Midbrain (tissue), 1 donor: ENCODE measurements at places on chromosomes 7 and 10.

GRCh38 chr10:54749623-54750022, 51.4 kb downstream of the PCDH15 start:
- no peak for DNase-seq

DNA sequence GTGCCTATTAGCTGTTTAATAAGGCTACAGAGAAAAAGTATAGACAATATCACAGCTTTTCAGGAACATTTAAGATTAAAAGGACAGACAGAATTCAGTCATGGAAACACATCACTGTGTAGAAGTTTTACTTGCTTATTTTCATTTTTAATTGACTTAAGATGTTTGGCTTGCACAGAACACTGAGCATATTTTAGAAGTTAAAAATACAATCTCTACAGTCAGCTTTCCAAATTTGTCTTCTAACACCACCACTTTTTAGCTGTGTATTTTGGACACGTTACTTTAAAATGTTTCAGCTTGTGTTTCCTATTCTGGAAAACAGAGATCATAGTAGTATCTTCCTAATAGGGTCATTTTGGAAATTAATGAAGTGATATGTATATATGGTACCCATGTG, 11.8 kb downstream of the CFAP69 start:
- DNase-seq: no peak

DNA sequence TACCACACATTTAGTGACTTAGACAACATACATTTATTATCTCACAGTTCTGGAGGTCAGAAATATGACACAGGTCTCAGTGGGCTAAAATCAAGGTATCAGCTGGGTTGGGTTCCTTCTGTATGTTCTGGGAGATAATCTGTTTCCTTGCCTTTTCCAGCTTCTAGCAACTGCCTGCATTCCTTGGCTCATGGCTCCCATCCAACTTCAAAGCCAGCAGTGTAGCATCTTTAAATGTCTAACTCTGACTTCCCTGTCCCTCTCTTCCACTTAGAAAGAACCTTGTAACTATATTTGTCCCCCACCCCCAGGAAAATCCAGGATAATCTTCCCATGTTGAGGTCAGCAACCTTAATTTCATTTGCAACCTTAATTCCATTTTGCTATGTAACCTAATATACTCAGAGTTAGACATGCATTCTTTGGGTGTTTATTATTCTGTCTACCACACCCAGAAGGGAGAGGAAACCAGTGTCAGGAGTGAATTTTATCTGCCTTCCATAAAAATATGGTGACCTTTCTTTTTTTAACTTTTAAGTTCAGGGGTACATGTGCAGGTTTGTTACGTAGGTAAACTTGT, 57.3 kb upstream of the SMIM30 start:
- no peak for DNase-seq

- peak; percentile 77 for DNase-seq
These were observed 434 bp downstream of the STAMBPL1 start for GRCh38 chr10:88880282-88881076.

DNA sequence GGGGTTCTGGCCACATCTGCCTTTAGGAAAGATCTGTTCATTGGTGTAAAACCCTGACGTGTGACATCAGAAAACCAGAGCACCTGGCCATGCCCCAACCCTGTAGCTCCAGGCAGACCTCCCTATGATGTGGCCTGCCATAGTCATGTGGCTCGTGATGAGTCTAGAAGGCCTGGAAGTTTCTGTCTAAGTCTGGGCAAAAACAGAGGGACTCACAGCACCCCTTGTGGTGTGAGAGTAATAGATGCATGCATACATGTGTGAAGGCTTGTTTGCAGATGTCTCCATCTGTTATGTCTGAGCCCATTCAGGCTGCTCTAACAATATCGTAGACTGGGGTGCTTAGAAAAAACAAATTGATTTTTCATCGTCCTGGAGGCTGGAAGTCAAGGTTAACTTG, 309.3 kb downstream of the PAXIP1 start:
- no peak for DNase-seq

DNA sequence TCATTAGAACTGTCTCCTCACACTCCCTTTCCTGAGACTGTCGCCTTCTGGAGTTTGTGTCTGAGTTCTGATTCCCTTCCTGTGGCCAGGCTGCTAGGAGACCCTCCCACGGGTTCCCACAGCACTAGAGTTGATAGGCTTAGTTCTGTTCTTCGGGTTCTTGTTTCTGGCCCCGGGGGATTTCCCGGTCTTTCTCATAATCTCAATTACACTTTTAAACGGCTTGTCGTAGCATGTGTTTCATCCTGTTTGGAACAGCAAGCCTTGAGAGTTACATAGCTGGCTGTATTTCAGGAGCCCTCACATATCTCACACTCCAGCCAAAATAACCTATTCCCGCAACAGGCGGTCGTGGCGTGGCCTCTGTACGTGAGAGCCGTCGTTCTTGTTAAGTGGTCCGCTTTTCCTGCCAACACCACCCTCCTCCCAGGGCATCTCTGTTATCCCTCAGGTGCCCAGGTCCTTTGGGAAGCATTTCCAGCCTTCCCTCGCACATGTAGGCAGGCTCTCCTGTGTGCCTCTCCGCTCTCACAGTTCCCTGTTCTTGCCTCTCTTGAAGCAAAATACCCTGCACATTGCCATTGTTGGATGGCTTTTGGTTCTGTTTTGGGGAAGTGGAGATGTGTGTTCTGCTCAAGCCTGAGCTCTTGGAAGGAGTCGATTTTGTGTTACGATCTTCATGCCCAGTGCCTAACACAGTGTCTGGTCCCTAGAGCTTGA, 46.0 kb downstream of the CDC123 start:
- DNase-seq: no peak

GRCh38 chr10:14507176-14507575, 176.5 kb upstream of the FRMD4A start:
- DNase-seq: no peak

GRCh38 chr7:157719705-157720655, 383.2 kb downstream of the DNAJB6 start:
- DNase-seq: no peak

DNA sequence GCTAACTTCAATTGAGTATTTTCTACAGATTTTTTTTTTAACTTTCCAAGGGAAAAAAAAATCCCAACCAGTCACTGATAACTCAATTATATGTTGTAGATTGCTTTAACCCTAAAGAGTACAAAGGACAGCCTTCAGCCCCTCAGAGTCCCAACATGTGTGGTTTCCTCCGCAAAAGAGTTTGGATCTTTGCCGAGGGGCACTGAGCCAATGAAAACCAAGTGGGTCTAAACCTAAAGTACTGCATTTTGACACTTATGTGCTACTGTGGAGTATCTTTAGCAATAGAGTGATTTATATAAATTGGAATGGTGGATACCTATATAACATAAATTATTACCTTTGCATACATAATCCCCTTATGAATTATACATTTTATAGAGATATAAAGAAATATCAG, 91.5 kb downstream of the SEMA3D start:
- no peak for DNase-seq

DNA sequence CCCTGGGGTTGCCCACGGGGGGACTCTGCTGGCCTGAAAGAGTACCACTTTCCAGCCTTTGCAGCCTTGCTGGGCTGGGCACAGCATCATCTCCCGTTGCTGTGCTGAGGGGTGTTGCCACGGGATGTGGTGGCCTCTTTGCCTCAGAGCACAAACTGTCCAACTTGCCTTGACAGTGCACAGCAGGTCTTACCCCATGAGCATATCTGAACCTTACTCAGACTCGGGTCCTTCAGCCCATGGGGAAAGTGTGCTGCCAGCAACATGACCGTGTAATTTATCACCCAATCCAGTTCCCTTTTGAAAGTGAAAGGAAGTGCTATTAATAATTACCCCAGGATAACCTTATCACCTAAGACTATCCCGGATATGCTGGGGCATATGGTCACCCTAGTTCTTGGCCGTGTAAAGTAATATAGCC, 46.8 kb downstream of the TBXAS1 start:
- DNase-seq: no peak

- no peak for DNase-seq
These were observed 197.1 kb upstream of the CXCL12 start for GRCh38 chr10:44581996-44582395.

DNA sequence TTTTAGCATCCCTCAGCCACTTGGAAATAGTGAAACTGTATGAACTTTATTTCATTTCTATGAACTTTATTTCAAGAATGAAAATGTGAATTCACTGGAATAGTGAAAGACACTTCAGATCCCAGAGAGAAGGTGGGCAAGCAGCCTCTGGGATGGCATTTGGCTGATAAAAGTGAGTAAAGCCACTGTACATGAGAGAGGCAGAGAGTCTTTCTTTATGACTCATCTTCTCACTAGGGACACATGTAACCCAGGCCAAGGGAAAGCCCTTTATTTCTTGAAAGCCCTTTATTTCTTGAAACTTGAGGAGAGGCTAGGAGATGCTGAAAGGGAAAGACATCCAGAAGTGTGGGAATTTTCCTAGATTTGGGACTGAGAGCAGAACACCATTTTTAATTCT, 148.9 kb upstream of the SMIM30 start:
- no peak for DNase-seq

DNA sequence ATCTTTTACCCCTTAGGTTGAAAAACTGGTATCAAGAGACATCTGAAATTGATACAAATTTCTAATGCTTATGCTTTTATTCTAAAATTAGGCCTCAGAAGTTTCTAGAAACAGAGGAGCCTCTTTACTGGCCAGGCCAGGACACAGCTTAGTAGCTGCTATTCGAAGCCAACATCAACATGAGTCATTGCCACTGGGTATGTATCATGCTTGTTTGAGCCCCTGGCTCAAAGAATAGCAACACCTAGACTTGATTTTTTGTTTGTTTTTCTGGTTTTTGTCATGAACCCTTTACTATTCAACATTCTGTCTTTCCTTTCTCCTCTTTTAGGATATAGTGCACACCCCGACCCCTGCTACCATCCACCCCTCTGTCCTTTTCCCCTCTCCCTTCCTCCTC, 90.9 kb upstream of the STK17A start:
- DNase-seq: no peak

DNA sequence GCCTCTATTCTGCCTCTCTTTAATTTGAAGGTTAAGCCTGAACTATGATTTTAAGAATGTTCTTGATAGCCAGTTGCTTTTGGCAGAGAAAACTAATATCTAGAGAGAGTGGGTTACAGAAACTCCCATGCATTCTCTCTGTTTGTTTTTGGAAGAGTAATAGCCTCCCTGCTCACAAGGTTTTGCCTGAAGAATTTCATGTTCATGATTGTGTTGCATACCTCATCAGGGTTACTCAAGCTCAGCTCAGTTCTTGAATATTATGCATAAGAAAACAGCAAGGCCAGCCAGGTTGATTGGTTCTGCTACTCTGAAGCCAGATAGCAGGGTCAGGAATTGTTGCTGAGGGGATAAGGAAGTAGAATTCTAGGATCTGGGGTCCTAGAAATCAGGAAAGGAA, 137.4 kb downstream of the MDFIC start:
- no peak for DNase-seq

DNA sequence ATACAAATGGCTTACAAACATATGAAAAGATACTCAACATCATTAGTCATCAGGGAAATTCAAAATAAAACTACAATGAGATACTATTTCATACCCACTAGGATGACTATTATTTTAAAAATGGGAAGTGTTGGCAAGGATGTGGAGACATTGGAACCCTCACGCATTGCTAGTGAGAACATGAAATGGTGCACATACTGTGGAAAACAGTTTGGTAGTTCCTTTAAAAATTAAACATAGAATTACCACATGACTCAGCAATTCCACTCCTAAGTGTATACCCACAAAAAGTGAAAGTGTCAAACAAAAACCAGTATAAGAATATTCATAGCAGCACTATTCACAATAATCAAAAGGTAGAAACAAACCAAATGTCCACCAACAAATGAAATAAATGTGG, 48.5 kb upstream of the SHTN1 start:
- DNase-seq: no peak

- no peak for DNase-seq
These were observed 388.4 kb downstream of the TFEC start for GRCh38 chr7:115642194-115642593.

DNA sequence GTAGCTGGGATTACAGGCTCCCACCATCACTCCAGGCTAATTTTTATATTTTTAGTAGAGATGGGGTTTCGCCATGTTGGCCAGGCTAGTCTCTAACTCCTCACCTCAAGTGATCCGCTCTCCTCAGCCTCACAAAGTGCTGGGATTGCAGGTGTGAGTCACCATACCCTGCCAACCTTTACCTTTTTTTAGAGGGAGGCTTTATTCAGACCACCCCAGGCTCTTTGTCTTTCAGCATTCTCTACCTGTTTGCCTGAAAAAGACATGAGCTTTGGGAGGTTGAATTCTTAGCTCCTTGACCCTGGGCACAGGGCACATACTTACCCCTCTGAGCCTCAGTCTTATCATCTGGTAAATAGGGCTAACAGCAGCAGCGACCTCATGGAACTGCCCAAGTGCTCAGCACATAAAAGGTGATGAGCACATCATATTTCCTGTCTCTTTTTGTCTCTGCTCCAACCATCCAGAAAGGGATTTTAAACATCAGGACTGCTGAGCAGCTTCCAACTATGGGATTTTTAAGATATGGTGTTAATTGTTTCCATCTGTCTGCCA, 17.0 kb downstream of the FRMPD2 start:
- no peak for DNase-seq

- peak; percentile 0 for DNase-seq
These were observed 65.6 kb downstream of the IGF2BP3 start for GRCh38 chr7:23404546-23405239.

GRCh38 chr7:28055161-28055544, 125.4 kb downstream of the JAZF1 start:
- DNase-seq: no peak

DNA sequence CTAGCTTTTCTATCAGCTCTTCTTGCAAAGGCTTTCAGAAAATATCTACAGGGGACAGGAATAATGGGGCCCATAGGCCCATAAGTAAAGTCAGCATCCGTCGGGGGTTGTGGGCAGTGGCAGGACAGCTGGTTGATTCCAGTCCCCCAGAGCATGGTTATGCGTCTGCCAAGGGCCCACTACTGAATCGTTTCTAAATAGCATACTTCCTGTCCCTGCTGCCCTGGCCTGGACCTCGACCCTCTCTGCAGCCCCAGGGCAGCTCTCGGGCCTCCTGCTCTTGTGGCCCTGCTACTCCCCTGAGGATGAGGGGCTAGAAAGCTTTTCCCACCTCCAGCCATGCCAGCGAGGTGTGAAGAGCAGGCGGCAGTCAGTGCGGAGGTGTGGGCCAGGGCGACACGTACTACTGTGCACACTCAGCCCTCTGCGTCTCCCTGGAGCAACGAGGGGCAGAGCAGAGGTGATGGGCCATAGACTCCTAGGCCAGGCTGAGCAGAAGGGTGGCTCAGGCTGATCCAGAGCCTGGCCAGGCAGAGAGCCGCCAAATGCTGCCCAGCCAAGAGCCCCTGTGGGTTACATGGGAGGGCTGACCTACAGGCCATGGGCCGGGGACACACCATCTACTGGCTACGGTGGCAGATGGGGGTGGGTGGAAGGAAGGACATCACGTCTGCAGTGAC, 4.7 kb upstream of the OPN4 start:
- no peak for DNase-seq
